ENCODE measurements at places on chromosomes 16 and 17.

GRCh38 chr17:19312406-19312805, 50.1 kb downstream of the B9D1 start:
- no peak for DNase-seq

- DNase-seq: no peak
Observed at GRCh38 chr16:64138006-64138405, 983.9 kb downstream of the CDH11 start.

- no peak for DNase-seq
Observed at GRCh38 chr16:54066451-54067105, 220.0 kb downstream of the IRX3 start.

GRCh38 chr16:89924925-89925307, 1.8 kb downstream of the TUBB3 start:
- DNase-seq: no peak

DNA sequence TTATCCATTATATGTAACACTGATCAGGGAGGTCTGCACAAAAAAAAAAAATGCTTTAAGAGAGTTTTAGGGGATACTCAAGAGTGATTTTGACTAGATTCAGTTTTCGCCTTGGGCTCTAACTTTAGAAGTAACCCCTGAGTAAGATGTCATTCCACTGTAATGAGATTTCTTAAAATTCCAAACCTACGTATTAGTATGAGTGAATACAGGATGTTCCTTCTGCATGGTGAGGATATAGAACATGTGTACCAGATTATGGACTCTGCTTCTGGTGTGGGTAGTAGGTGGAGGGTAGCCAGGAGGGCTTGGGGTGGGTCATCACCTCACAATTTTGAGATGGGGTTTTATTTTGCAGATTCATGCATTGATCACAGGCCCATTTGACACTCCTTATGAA, 4.3 kb downstream of the UBE2Z start:
- DNase-seq: no peak

- no peak for DNase-seq
Observed at GRCh38 chr17:49951362-49952082, 17.5 kb upstream of the DLX4 start.

DNA sequence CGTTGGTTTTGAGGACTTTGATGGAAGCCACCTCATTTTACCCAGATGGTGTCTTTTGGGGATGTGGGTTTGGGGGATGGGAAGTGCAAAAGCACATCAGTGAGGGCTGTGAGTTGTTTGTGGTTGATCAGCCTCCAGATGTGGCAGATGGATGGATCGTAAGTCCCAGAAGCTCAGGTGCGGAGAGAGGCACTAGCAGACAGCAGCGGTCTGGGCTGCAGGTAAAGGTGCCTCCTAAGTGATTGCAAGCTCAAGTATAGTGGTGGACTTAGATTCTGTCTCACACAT, 18.0 kb downstream of the HS3ST3B1 start:
- no peak for DNase-seq

DNA sequence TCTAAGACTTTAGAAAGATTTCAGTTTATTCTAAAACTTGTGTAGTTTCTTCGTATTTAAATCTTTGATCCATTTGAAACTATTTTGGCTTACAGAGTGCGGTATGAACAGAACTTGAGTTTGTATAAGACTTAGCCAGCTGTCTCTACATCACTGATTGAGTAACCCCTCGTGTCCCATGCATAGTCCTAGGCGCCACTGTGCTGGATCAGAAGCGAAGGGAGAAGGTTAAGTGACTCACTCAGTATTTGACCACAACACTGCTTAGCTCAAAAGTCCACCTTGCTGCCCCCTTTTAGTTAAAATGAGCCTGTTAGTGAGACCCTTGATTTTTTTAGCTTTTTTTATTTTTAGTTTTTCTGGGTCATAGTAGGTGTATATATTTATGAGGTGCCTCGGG, 28.4 kb downstream of the CD300LB start:
- no peak for DNase-seq

DNA sequence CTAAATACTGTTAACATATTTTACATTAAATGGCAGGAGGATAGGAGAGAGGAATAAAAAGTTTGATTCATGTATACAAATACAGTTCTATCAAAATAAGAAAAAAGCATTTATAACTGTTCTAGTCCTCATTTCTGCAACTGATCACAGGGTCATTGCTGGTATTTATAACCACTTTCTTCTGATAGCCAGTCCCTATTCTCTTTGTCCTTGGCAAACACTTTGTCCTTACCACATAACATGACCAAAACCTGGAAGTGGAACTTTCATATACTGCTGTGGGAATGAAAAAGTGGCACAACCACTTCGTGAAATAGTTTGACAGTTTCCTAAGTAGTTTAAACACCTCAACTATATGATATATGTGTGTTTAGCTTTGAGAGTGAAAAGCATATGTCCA, 83.3 kb downstream of the CDRT15 start:
- DNase-seq: no peak

DNA sequence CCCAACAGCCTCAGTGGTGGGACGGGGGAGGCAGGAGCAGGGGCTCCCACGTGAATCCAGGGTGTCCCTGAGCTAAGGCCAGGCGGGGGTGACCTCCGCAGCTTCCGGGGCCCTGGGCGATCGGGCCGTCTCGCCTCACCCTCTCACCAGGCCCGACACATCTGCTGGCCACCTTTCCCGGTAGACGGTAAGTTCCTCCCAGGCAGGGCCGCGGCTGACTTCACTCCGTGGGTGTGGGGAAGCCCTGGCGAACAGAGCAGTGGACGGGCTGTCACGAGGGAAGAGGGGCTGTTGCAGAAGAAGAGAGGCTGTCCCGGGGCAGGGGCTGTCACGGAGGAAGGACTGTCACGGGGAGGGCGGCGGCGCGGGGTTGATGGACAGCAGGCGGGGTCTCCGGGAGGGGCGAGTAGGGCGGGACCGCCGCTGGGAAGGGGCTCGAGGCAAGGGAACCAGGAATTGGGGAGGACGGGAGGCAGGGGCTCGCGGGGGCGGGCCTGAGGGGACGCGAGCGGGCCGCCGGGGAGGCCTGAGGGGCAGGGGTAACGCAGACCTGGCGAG, 498 bp downstream of the PKMYT1 start:
- no peak for DNase-seq

DNA sequence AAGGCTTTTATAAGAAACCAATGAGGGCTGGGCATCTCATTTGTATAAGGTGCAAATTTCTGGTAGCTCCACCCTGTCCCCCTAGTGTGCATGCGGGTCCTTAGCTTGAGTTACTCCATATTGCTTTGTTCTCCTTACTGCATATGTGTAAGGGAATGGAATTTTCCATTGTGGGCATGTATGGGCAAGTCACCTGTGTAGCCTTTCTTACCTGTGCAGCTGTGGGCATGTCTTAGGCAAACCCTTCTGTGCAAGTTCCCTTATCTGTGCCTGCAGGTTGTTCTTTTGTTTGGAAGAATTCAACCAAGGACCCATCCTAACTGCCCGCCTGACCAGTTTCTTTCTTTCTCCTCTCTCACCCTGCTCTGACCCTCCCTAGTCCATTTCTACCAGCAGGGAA, 122.8 kb upstream of the HS3ST4 start:
- no peak for DNase-seq

DNA sequence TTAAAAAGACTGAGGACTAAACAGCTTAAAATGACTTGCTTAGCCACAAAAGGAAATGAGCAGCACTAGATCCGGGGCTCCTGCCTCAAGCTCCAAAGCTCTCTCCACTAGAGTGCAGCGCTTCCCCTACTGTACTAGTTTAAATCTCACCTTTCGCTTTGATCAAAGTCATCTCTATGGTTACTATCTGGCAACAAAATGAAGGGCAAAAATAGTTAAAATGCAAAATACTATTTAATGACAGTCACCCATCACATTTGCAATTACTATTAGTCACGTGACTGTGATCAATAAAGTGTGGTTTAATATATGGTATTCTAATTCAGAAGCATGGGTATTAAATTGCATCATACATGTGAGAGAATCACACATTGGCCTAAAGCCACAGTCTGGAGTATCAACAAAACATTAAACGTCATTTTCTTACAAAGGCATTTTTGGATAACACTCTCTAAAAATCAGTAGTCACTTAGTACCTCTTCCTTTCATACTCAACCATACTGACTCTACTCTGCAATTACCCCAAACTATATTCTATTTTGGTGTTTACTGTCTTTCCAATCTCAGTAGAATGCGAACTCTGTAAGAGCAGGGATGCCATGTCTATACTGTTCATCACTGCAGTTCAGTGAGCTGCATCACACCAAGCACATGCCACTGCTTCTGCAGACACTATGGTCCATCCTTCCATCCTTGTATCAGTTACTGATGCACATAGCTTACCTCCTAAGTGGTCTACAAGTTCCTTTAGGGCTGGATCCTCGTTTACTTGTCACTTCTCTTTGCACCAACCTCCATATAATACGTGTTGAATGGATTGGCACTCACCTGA, 6.2 kb downstream of the PSMD12 start:
- no peak for DNase-seq

- DNase-seq: no peak
Observed at GRCh38 chr16:129075-129474, 9.4 kb downstream of the NPRL3 start.

- DNase-seq: no peak
Observed at GRCh38 chr16:57741660-57742191, 6.2 kb downstream of the KATNB1 start.

- no peak for DNase-seq
Observed at GRCh38 chr16:18018376-18018775, 318.2 kb downstream of the NPIPA8 start.

GRCh38 chr17:65630502-65630901, 69.1 kb upstream of the AXIN2 start:
- DNase-seq: no peak

GRCh38 chr16:65833171-65833871, 533.2 kb upstream of the CDH5 start:
- DNase-seq: no peak

- no peak for DNase-seq
Observed at GRCh38 chr17:67449845-67450755, 73.0 kb downstream of the PITPNC1 start.

- DNase-seq: no peak
Observed at GRCh38 chr17:17401271-17401781, 75.5 kb upstream of the MED9 start.

DNA sequence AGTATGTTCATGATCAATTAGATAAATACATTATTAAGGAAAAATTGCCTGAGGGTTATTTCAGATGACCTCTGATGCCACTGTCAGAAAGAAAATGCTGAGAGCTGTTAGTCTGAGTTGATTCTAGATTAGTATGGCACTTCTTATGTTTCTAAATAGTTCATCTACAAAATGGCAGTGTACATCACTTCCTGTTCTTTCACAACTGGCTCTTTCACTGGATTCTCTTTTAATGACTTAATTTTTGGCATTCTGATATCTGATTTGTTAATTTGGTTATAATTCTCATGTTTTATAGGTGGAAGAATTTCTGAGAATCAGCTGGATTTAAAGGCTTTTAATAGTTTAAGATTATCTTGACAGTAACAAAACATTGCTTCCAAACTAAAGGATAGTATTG, 3.3 kb downstream of the TAOK1 start:
- no peak for DNase-seq

- DNase-seq: no peak
Observed at GRCh38 chr17:56679777-56680422, 86.4 kb downstream of the NOG start.

DNA sequence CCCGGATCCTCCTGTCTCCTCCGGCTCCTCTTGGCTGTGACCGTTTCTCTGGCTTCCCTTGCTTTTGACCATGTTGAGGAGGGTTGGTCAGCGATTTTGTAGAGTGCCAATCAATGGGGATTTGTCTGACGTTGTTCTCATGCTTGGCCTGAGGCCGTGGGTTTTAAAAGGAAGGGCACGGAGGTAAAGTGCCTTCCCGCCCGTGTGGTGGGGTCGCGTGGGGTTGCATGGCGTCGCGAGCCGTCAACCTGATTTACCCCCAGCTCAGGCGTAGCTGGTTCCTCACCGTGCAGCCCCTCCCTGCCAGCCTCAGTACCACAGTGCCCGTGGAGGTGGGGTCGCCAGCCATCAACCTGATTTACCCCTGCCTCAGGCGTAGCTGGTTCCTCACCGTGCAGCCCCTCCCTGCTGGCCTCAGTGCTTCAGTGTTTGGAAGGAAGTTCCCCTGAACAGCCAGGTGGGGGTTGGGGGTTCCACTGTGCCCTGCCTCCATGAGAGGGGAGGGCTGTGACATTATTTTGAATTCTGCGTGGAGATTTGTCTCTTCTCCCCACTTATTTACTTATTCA, 5.0 kb downstream of the TPSAB1 start:
- no peak for DNase-seq

- no peak for DNase-seq
Observed at GRCh38 chr16:27293343-27293742, 20.4 kb upstream of the IL4R start.

GRCh38 chr17:79942591-79943346, 92.9 kb downstream of the TBC1D16 start:
- no peak for DNase-seq

- DNase-seq: no peak
Observed at GRCh38 chr17:41689497-41690299, 1.0 kb downstream of the EIF1 start.

- no peak for DNase-seq
Observed at GRCh38 chr16:72384651-72385050, 212.7 kb upstream of the PMFBP1 start.

GRCh38 chr16:84583995-84584394, 33.9 kb downstream of the COTL1 start:
- DNase-seq: no peak

DNA sequence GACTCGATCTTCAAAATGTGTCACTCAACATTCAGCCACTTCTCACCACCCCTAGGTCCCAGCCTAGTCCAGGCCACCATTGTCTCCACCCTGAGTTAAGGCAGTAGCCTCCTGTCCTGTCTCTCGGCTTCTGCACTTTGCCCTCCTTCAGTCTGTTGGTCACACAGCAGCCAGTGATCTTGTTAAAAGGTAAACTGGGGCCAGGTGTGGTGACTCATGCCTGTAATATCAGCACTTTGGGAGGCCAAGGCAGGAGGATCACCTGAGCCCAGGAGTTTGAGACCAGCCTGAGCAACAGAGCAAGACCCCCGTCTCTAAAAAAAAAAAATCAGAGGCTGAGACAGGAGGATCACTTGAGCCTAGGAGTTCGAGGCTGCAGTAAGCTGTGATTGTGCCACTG, 25.8 kb downstream of the WWP2 start:
- no peak for DNase-seq

GRCh38 chr16:88971371-88972097, 5.5 kb downstream of the CBFA2T3 start:
- no peak for DNase-seq

GRCh38 chr16:73025856-73026210, 22.1 kb downstream of the ZFHX3 start:
- DNase-seq: no peak

Data from esophagus muscularis mucosa (tissue), 4 donors.